WERI-Rb-1 (cell line): ENCODE measurements at places on chromosomes 1 and 21.

GRCh38 chr1:37620707-37621106 lies 14.0 kb downstream of the RSPO1 start:
- DNase-seq = no peak

DNA sequence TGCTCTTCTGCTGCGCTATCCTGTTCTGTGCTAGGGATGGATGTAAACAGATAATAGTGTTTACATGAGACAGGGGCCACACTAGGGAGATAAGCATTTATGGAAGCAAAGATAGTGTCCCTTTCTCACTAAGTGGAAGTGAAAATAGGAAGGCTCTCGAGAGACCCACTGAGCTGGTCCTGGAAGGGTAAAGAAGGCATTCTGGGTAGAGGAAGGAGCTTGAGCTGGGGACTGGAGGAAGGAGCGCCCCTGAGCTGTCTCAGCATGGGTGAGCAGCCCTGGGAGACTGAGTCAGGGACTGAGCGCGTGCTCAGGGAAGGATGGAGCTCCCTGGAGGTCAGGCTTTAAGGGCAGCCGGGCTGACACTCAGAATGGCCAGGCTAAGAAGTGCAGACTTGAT lies 93.3 kb downstream of the IGSF21 start:
- DNase-seq = no peak

GRCh38 chr1:153985341-153985912 lies 712 bp downstream of the RAB13 start:
- no peak for DNase-seq

GRCh38 chr1:103945774-103946173 lies 196.1 kb downstream of the AMY1C start:
- no peak for DNase-seq

DNA sequence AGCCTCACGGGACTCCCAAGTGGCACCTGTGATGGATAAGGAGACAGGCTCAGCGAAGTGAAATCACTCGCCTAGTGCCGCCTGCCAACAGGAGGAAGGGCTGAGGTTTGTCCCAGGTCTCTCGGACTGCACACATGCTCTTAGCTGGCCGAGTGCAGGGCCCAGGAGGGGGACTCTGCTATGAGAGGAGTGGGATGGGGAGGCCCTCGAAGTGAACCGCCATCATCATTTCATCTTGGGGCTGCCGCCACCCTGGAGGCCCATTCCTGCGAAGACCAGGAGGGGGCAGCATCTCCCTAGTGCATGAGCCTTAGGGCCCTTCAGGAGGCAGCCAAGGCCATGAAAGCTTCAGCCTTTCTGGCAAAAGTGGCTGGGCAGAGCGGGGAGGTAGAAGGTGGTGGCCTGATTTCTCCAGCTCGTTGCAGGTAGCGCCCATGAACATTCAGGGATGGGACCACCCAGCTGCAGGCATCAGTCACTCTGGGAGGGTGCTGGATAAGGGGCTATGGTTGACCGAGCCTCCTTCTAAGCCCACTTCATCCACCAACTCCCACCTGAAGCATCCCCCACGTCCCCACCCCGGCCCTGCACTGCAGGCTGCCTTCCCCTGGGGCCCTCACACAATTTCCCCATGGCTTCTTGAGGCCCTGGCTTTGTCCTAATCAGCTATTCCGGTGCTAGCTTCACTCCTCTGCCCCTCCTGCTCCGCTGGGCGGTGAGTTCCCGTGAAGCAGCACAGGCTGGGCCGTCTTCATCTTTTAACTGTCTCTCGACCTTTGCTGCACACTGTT lies 17.2 kb upstream of the RASSF5 start:
- peak; percentile 95 for DNase-seq

DNA sequence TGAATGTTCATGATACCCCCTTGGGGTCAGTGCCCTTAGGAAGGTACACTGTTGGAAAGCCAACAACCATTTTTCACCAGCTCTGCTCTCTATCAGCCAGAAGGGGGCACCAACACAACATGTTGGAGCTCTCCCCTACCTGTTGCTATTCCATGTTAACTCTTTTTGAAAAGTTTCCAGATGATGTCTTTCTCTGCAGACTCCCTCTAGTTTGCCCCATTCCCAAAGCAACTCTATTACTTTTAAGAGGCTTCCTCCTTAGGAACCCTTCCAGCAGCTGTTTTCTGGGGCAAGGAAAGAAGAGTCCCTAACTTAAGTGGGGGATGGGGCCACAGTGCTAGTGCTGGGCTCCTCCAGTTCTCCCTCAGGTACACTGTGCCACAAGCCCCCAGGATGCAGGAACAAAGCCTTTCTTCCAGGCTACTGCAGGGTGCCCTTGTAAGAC lies 22.9 kb upstream of the NDC1 start:
- peak; percentile 41 for DNase-seq

GRCh38 chr1:41762251-41762650 lies 156.5 kb downstream of the HIVEP3 start:
- no peak for DNase-seq
